ENCODE measurements at places on chromosomes 3 and 15.

GRCh38 chr3:184022323-184022722, 4.6 kb upstream of the ABCC5 start:
- DNase-seq = no peak

- DNase-seq = no peak
Observed at GRCh38 chr3:27657871-27658270, 64.3 kb downstream of the EOMES start.

DNA sequence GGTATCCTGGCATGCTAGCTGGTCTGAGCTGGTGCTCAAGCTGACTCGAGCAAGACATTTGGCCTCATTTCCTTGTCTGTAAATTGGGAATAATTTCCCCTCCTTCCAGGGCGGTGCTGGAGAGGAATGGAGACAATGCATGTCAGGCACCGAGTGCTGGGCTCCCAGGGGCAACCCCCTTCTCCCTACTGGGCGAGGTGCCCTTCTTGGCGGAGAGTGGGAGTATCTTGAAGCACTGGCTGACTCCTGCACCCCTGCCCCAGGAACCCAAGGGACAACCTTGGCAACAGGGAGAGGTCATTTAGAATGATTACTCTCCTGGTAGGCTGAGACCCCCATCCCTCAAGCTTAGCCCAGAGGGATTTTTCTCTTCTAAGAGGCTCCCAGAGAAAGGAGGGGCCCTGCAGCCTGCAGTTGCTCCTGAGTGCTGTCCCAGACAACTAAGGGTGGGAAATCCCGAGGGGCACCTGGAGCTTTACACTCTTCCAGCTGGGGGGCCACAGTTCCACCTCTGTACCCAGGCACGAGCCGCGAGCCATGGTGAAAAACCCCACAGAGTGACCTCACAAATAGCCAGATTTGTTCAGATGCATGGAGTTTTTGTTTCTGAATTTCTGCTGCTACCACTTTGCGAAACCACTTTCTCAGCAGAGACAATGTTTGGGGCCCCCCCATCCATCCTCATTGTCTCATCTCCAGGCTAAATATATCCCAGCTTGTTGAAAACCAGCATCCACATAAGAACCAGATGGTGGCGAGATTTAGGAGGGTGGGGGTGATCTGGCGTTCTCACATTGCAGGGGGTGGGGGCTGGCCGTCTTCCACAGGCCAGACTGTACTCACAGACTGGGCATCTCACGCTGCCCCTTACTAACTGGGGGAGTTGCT, 44.8 kb downstream of the ABTB1 start:
- no peak for DNase-seq

DNA sequence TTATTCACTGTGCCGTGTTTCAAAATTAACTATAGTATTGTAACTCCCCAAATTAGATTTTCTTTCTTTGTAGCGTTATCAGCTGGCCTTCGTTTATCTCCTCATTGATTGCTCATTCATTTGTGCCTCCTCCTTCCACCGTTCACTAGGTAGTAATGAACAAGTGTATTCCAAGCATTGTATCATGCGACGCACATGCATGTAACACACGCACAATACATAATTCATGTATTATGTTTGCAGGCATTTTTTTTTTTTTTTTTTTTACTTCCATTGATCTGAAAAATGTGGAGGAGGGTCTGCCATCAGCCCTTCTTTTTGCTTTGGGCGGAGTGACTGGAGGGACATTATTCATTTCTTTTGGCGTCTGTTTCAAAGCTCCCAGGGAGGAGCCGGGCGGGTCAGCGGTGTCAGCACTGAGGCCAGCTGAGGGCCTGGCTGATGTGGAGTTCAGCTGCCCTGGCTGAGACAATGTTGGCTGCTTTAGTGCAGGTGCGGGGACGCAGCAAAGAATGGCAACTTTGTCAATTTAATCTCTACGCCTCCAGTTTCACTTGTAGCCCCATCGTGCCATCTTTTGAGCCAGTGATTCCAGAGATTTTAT, 107.0 kb downstream of the MCTP2 start:
- no peak for DNase-seq

DNA sequence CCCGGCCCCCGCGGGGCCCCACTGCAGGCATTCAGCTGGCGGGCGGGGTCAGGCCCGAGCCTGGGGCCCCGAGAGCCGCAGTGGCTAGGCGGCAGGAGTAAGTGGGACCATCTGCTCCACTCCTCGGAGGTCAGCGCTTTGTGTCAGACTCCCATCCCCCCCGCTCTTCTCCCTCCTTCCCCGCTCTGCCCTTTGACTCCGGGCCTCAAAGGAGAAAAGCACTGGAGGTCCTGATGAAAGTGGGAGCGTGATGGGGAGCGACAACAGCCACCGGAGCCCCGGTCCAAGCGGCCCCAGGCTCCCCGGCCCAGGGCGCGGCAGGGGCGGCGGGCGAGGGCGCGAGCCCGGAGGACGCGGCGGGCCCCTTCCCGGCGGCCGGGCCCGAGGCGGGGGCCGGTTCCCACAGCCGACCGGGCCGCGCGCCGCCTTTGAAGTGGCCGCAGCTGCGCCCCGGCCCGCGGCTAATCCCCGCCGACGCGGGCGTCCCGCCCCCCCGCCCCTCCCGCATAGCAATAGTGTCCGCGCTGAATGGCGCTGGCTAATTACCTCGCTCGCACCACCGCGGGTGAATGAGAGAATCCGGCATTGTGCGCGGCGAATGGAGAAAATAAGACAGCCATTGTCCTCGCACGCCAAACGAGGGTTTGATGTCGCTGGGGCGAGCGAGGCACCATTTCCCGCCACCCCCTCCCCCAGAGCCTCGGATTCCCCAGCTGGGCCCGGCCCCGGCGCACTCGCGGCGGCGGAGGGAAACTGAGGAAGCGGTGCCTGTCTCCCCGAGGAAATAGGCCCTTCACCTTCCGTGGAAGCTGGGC, 22.4 kb downstream of the IGDCC3 start:
- DNase-seq = no peak

DNA sequence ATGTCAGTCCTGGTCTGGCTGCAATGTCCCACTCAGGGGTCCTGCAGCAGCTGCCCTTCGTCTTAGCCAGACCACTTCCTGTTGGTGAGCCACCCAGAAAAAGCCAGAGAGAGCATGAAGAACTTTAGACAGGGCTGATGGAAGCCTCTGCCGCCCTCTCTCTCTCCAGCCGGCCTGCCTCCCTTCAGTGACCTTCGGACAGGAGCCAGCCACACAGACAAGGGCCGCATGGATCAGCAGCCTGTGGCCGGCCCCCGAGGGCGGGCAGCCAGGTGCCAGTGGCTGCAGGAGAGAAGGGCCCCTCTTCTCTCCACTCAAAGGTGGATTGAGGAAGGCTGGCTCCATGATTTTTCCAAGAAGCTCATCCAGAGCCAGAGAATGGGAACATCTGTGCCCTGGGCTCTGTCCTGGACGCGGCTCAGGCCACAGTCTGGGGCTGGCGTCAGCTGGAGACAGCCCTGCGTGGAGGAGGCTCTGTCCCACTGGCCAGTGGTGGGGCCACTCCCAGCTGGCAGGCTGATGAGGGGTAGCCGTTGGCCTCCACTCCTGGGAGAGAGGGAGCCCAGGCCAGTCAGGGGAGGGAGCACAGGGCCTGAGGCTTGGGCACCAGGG, 42.9 kb downstream of the ISG20 start:
- DNase-seq = no peak

GRCh38 chr3:183295211-183295610, 42.2 kb downstream of the B3GNT5 start:
- no peak for DNase-seq

DNA sequence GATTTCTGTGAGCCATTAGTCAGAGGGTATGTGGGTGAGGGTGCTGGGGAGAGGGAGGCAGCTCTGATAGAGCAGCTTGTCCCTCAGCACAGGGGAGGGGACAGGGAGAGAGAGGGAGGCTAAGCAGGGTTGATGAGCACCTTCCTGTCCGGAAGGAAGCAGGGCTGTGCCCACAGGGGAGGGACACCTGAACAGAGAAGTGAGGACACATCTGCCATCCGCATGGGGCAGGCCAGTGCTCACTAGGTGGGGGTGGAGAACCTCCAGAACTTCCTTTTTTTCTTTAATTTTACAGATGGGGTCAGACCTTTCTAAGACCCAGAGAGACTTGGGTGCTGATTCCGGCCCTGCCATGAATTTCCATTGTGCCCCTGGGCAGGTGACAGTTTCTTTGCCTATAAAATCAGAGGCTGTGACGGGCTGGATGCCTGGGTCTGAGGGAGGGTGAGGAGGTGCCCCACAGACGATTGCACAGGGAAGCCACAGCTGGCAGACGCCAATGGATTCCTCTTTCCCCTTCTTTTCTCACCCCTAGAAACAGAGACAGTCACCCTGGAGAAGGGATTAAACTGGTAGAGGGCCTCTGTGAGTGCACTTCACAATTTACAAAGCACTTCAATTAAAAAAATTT, 4.1 kb upstream of the TGM5 start:
- DNase-seq = no peak

GRCh38 chr3:188948997-188949389, 222.8 kb upstream of the TPRG1 start:
- DNase-seq = no peak

DNA sequence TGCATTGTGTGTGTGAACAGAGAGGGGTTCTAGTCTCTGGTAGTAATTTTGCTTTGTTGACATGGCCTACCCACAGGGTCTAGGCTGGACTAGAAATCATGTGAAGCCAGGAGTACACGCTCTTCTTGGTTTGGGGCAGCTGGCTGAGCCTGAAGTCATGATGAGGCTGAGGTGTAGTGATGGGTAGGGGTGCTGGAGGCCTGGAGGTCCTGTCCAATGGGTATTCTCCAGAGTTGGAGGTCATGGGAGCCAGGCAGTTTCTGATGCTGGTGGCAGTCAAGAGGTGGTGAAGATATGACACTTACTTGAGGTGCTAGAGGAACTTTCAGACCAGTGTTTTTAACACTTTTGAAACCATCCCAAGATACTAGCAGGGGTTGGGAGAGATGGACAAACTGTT, 18.5 kb upstream of the EPHB1 start:
- no peak for DNase-seq

- DNase-seq = no peak
Observed at GRCh38 chr3:70065696-70066253, 66.2 kb downstream of the SAMMSON start.

Measured in NCI-H2107 (cell line).